Cortex of kidney (tissue), 1 donor: ENCODE measurements at places on chromosomes 2 and 18.

GRCh38 chr2:25473131-25473530, 131.4 kb upstream of the DNMT3A start:
- DNase-seq, result no peak

DNA sequence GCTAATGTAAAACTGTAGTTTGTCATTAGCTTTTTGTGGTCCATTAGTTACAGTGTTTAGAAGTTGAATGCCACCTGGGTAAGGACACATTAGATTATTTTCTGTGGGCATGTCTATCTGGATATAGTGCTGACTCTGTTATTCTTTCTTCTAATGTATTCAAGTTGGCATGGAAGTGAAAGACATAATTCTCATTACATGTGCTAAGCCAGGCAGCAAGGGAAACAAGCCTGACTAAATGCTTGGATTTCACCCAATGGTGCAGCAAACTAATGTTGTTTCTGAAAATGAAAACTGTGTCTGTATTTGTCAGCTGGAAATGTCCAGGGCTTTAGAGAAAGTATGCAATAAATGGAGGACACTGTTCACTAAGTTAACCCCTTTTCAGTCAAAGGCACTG, 100.7 kb downstream of the NUP35 start:
- DNase-seq, result no peak

DNA sequence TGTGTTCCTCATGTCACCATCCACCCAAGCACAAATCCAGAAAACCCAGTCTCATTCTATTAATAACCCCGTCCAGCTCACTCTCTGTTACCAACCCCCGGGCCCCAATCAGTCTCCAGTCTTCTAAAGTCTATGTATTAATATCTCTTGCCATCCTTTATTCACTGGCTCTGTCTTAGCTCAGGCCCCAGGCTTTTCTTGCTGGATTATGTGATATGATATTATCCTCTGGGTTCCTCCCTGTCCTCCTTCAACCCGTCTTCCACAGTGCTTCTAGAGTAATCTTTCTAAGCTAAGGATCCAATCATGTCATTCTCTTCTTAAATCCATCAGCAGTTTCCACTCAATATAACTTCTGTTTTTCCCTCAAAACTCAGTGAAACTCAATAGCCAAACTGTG, 240.5 kb upstream of the OSR1 start:
- no peak for DNase-seq

GRCh38 chr2:46225150-46225625, 72.0 kb upstream of the EPAS1 start:
- no peak for DNase-seq

- DNase-seq, result no peak
Observed at GRCh38 chr18:58866066-58866772, 1.5 kb downstream of the ZNF532 start.

DNA sequence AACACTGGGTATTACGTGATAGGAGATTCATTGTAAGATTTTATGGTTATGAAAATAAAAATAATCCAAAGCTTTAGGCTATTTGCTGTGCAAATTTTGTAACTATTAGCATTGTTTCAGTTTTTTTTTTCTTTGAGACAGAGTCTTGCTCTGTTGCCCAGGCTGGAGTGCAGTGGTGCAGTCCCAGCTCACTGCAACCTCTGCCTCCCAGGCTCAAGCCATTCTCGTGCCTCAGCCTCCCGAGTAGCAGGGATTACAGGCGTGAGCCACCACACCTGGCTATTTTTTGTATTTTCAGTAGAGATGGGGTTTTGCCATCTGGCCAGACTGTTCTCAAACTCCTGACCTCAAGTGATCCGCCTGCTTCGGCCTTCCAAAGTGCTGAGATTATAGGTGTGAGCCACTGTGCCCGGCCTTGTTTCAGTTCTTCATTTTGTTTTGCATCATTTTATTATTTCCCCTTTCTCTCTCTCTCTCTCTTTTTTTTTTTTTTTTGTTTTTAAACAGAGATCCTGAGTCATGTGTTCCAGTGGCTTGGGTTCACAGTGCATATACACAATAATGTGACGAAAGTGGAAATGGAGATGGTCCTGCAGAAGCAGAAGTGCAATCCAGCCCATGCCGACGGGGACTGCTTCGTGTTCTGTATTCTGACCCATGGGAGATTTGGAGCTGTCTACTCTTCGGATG, 25.8 kb downstream of the CASP10 start:
- DNase-seq, result no peak

DNA sequence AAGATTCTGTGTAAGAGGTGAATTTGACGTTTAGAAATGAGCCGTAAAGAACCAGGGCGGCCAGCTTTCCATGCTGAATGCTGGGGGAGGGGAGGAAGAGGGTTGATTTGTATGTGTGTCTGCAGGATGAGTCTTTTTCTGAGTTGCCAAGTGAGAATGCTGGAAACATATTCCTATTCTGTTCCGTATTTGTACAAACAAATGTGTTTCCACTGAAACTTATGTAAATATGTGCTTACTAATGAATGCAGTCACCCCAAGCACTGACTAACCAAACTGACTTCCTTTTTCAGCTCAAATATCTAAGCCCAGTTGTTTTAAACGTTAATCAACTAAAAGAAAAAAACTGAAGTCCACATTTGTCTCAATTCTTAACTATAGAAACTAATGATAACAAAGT, 74.9 kb upstream of the APCDD1 start:
- DNase-seq, result no peak

GRCh38 chr2:16620590-16620989, 45.0 kb downstream of the CYRIA start:
- DNase-seq, result no peak

GRCh38 chr2:54350426-54350825, 94.4 kb upstream of the TSPYL6 start:
- no peak for DNase-seq

DNA sequence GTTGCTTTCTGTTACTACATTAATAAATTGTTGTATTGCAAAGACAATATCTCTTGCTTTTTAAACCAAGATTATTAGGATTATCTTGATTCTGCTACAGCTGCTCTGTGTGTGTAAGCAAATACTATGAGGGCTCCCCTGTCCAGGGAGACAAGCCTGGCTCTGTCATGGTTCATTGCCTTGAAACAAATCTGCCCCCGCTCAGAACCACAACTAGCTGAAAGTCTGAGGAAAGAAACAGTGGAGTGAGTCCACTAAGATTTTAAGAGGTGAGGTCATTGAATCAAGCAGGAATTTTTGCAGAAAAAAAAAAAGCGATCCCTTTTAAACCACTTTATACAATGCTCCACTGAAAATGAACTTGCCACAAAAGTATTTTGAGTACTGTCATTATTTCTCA, 30.8 kb upstream of the LRRTM4 start:
- DNase-seq, result no peak

DNA sequence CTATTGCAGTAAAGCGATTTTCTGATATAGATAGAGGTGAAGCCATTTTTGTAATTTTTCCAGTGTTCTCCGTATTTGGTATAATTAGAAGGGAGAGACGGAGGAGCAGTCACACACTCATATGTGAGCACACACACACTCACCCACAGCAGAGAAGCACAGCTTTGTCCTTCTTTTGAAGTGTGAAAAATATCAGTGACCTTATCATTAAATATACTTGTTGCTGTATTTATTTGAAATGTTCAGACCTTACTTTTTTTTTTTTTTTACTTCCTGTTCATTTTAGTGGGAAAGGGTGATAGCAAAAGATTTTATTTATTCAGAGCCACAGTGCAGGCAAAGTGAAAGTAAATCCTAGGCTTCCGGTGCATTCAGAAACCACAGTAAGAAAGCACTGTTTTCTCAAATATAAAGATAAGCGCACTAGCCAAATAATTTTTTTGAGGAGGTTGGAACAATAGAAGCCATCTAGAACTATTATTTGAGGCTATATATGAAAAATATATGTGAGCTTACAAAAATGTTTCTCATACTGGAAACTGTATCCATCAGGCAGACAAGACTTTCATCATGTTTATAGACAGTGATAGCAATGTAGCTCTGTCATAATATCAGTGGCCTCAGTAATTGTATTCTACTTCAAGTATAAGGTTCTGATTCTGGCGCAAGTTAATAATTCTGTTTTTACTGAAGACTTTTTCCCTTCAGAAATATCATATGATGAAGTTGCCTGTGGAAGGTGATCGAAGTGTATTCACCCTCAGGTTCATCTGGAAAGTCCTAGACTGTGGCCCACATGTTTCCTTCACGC, 37.2 kb downstream of the TSHZ1 start:
- DNase-seq, result no peak

DNA sequence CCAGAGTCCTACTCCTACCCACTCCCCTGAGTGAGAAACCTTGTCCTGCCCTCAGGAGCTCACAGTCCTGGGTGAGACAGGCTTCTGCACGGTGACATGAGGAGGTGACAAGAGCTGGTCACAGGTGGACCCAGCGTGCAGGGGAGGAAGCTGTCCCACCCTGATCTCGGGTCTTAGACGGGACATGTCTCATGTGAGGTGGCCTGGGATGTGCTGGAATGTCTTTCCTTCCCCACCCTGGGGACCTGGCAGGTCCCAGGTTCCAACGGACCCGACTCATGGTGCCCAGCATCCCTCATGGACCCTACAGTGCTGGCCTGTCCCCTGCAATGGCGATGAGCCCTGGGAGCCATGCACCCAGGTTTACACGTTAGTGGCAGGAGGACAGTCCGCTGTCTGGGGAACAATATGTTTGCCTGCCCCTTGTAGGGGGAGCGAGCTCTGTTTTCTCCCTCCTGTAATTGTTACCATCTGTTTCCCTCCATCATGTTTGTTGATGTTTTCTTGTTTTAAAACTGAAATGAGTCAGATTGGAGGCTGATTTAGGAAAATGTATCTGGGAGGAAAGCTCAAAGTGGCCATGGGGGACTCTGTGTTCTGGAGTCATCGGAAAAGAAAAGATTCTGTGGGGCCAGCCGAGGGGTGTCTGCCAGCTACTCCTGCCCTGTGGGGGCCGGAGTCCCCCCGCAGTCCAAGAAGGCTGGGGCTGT, 238.1 kb downstream of the KLHL29 start:
- DNase-seq, result no peak

- no peak for DNase-seq
Observed at GRCh38 chr2:167678158-167678557, 569.2 kb downstream of the STK39 start.

GRCh38 chr18:5467671-5468070, 76.1 kb downstream of the EPB41L3 start:
- DNase-seq, result no peak

GRCh38 chr2:154130821-154131220, 259.1 kb downstream of the GALNT13 start:
- no peak for DNase-seq

- DNase-seq, result no peak
Observed at GRCh38 chr2:14717131-14717530, 84.6 kb downstream of the LRATD1 start.

DNA sequence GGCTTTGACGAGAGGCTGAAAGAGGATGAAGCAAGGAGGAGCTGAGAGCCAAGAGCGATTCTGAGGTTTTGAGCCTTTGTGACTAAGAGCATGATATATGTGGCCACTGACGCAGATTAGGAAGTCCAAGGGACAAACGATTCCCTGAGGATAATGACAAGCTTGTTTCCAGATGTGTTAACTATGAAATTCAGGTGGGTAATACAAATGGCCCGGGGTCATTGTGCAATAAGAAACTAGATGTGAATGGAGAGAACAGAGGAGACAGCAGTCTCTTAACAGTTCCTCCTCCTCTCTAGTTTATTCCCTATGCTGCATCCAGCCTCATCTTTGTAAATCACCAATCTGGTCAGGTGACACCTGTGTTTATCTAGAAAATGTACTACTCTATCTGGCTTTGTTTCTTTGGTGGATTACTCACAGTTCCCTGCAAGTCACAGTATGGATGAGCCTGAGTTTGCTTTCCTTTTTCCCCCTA, 84.2 kb downstream of the SOCS6 start:
- no peak for DNase-seq

DNA sequence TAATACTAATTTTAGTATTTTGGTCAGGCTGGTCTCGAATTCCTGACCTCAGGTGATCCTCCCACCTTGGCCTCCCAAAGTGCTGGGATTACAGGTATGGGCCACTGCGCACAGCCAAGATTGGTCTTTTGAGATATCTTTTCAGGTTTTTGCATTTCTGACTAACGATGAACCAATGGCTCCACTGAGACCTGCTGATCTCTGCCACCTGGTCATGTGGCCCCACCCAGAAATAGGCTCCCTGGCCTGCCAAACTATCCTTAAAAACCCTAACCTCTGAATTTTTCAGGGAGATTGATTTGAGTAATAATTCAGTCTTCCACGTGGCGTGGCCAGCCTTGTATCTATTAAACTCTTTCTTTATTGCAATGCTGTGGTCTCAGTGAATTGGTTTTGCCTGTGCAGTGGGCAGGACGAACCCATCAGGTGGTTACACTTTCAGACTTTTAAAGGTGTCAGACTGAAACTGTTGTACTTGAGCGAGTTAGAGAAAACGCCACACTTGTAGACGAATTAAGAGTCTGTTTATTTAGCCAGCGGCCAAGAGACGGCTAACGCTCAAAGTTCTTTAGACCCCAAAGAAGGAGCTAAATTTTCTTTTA, 85.8 kb upstream of the MSH6 start:
- DNase-seq, result no peak

DNA sequence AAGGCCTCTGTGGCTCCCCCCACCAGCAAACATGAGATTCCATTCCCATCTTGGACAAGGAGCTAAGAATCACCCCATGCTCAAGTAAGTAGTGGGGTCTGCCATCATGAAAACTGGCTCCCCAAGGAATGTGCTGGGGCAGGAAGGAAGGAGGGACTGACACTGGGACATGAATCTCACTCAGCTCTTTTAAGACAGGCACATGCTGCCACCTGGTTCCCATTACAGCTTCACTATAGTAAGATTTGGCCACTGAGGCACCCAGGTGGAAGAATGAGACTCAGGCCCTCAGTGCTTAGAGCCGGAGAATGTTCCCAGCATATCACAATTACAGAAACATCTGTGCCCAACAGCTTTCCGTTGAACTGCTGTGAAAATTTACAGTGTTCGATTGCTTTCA, 38.7 kb downstream of the OSR1 start:
- DNase-seq, result no peak

- DNase-seq, result no peak
Observed at GRCh38 chr2:31244101-31244500, 10.1 kb downstream of the EHD3 start.

DNA sequence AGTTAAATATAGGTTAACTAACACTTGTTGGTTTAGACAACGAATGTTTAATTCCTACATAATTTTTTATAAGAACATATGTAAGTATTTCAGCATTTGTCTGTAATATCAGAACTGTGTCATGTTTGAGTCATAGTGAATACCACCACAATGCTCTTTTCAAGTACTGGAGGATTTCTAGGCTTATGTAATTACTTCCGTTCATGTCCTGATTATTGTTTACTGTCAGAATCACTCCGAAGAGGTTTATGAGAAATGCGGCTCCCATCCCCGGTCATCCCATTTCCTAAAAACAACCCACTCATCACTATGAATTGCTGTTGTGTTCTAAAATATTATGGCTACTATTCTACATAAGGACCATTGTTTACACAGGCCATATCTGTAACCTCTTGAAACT, 45.1 kb downstream of the CDH19 start:
- no peak for DNase-seq

GRCh38 chr18:21682371-21683051, 22.1 kb downstream of the ABHD3 start:
- no peak for DNase-seq

- no peak for DNase-seq
Observed at GRCh38 chr2:2824588-2824987, 493.5 kb upstream of the MYT1L start.
